ENCODE measurements at places on chromosomes 16 and 17.

GRCh38 chr17:8444494-8444893 lies 8.8 kb downstream of the NDEL1 start:
- DNase-seq = no peak

GRCh38 chr17:54982399-54982798 lies 13.8 kb downstream of the STXBP4 start:
- no peak for DNase-seq

- DNase-seq = no peak
Observed at GRCh38 chr16:75811020-75811634, 84.8 kb upstream of the CPHXL start.

DNA sequence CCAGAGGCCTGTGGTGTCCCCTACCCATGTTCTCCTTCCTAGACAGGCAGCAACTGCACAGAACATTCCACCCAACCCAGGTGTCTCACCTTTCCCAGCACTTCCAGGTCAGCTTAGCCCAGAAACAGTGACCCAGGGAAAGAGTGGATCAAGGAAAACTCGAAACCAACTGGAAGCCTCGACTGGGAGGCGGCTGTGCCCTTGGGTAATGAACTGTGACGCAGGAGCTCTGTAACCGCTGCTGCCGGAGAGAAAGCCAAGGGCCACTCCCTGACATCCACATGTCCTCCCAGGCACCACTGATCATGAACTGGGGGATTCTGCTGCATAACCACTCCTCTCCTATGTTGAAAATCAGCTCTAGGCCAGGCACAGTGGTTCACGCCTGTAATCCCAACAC lies 34.4 kb downstream of the WDR59 start:
- DNase-seq = no peak

GRCh38 chr16:30723725-30724355 lies 24.4 kb upstream of the PHKG2 start:
- DNase-seq = no peak

Data from activated gamma-delta T cell treated with anti-CD3 and anti-CD28 coated beads, Interleukin-2, amount 50 U/mL, for 16 hours (primary cell).